ENCODE measurements at places on chromosomes 1 and 21. TPM values are rescaled to one million over a fixed set of nuclear protein-coding genes. Genes with fewer than 3 reads are reported as not detected.

DNA sequence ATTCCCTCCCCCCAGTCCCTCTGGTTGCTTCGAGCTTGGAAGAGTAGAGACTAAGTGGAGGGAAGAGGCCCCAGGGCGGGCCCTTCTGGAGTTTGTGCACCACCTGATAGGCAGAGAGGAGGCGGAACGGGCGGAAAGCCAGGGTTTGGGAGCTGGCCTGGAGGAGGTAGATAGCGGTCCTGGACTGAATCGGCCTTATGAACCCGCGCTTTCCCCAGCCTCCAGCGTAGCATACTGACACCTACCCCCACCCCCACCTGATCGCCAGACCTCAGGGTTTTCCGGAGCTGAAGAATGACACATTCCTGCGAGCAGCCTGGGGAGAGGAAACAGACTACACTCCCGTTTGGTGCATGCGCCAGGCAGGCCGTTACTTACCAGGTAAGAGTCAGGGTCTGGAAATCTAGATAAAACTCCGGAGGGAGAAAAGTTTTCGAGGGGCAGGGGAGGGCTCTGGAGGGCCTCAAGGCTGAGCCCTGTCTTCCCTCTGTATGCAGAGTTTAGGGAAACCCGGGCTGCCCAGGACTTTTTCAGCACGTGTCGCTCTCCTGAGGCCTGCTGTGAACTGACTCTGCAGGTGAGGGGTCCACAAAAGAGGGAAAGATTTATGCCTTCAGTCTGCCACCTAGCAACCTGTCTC lies 705 bp downstream of the UROD start:
- peak; percentile 21 for ATAC-seq

- peak; percentile 63 for ATAC-seq
Observed at GRCh38 chr1:97254731-97255463, 533.3 kb downstream of the PTBP2 start.

GRCh38 chr1:247747616-247748015 lies 325 bp downstream of the OR14A2 start:
- no peak for ATAC-seq

CELA3B gene
- not detected for total RNA-seq

CD247 gene
- total RNA-seq: 217 TPM

DNA sequence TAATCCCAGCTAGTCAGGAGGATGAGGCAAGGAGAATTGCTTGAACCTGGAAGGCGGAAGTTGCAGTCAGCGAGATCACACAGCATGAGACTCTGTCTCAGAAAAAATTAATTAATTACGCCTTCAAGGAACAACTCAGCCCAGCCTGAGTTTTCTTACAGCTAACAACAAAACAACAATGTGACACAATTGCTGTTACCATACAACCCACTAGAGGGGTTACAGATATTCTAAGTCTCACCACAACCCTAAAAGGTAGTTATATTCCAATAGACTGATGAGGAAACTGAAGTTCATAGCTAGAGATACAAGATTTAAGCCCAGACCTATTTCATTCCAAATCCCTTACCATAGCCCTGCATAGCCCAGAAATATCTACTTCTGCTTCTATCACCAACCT lies 2.9 kb upstream of the LRRC8C start:
- ATAC-seq: no peak

GRCh38 chr1:148158341-148159003 lies 6.4 kb upstream of the NBPF11 start:
- no peak for ATAC-seq

PPP1R12B gene
- total RNA-seq: 26.0 TPM

DNA sequence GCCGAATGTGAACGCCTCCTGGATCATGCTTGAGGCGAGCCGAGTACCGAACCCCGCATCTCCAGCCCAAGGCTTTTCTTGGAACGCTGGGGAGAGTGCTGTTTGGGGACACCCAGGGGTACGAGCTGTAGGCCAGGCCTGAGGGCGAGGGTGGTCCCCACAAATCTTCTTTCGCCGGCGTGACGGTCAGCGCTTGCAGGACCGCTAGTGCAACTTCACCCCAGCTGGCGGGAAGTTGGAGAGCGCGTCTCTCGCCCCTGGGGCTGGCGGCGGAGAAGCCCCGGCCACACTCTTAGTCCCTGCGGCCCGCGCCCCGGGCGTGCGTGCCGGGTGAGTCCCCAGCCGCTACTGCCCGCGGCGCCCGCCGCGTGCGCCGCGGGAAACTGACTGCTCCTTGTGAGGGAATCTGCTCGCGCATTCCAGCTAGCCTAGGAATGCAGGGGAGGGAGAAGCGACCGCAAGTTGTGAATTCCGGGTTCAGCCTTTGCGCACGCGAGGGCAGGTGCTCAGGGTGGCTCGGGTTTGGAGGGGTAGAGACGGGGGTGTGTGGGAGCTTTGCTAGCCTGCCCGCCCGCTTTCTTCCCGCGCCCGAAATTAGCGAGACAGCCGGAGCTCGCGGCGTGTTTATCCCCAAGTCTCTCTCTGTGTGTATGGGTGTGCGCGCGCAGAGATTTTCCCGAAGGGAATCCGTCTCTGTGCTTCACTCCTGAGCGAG lies 884 bp downstream of the LHX4 start:
- peak; percentile 25 for ATAC-seq

DNA sequence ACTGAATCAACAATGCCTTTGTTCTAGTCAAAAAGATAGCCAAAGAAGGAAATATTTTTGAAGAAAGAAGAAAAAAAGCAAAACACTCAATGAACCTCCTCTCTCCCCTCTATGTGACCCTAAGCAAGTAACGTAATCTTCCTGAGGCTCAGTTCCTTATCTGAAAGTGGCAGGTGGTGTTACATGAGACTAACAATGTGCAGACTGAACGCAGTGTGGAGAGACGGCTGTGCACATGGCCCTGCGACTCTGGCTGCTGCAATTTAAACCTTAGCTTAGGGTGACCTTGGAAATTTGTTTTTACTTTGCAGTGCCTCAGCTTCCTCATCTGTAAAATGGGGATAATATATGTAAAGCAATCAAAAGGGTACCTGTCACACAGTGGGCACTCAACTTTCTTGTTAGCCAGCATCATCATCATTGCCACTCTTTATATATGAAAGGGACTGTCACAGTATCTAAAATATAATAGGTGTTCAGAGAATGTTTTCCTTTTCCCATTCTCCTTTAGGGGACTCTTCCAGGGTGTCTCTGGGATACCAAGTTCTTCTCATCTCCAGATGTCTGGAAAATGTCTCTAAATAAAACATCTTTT lies 100.1 kb upstream of the JUN start:
- ATAC-seq: no peak

- no peak for ATAC-seq
Observed at GRCh38 chr1:89005286-89006151, 13.1 kb upstream of the KYAT3 start.

SUSD4 gene
- total RNA-seq: 0.11 TPM

DNA sequence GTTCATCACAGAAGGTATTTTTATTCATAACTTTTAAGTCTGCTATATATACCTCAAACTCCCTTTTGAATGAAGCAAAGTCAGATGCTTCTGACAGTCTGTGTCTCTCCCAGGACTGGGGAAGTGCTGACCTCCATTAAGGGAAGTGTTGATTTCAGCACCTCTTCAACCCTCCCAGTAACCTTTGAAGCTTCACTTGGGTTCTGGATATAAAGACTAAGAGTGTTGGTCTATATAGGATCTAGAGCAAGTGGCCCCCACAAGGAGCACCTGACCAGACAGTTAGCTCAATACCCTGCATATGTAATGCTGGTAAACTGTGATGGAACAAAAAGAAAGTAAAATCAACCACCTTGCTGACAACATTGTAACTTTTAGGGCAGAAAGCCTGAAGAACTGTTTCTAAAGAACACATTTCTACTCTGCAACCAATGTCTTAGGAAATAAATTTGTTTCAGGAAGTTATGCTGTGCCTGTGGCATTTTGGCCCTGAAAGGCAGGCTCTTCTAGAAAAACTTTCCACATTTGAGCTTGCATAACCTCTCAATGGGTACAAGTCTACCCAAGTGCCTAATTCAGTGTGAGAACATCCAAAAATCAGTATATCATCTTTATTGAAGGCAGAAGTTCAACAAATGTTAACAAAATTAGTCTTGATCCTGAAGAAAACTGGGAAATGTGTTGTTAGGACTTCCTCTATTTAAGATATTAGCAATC lies 865 bp upstream of the PTPN22 start:
- ATAC-seq: peak; percentile 20

- no peak for ATAC-seq
Observed at GRCh38 chr1:180542838-180543145, 16.0 kb upstream of the OVAAL start.

- no peak for ATAC-seq
Observed at GRCh38 chr1:29478151-29478791, 241.9 kb downstream of the PTPRU start.

C1orf141 gene
- 0.82 TPM for total RNA-seq

IFNLR1 gene
- 1.6 TPM for total RNA-seq

FCRL5 gene
- total RNA-seq: not detected

GRCh38 chr1:10386761-10387676 lies 11.8 kb upstream of the PGD start:
- ATAC-seq: no peak

- no peak for ATAC-seq
Observed at GRCh38 chr1:208135354-208135753, 108.8 kb downstream of the PLXNA2 start.

DNA sequence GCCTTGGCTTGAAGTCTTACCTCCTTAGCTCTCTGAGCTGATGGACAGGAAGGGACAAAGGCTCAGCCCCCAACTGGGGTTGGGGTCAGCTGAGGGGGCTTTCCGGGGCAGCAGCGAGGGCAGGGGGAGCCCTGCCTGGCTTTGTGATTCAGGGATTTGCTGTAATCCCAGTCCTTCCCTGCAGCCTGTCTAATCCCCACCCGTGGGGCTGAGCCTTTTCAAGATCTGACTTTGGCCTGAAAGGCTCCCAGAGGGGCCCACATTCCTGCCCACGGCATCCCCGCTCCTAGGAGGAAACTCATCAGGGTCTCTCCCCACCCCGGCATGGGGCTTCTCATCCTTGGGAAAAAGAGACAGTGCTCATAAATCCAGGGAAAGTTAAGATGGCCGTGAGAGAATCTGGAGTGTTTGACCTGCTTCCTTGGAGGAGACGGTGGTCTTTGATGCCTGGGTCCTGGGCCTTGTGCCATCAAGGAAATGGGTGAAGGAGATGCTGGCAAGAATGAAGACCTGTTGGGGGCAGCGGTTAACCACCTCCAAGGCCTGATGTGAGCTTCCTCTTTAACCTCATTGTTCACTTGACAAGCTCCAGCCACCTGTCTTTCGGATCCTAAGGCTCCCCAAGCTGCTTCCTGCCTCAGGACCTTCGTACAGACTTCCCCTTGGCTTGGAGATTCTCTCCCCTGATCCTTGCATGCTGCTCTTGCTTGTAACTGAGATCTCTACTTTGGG lies 83.1 kb upstream of the WNT4 start:
- ATAC-seq: no peak

FAM43B gene
- not detected for total RNA-seq

- ATAC-seq: peak; percentile 67
Observed at GRCh38 chr1:228751360-228752098, 16.2 kb downstream of the RHOU start.

SLC16A4 gene
- 0.58 TPM for total RNA-seq

OPTC gene
- not detected for total RNA-seq

ETV3 gene
- 39.4 TPM for total RNA-seq

DNA sequence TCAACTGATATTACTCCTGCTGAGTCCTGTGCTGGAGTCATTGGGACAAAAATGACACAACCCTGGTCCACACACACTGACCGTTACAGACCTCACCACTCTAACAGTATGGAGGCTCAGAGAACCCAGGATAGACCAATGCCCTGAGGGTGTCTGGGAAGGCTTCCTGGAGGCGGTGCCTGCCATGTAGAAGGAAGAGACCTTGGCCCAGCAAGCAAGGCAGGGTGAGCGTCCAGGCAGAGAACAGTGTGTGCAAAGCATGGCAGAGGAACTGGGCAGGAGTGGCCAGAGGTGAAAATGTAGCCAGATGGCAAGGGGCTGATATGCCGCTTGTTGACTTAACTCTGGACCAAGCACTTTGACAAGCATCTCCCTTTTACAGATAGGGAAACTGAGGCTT lies 85.5 kb downstream of the VWA5B1 start:
- no peak for ATAC-seq

GRCh38 chr1:243646841-243647240 lies 203.2 kb downstream of the AKT3 start:
- no peak for ATAC-seq

DNA sequence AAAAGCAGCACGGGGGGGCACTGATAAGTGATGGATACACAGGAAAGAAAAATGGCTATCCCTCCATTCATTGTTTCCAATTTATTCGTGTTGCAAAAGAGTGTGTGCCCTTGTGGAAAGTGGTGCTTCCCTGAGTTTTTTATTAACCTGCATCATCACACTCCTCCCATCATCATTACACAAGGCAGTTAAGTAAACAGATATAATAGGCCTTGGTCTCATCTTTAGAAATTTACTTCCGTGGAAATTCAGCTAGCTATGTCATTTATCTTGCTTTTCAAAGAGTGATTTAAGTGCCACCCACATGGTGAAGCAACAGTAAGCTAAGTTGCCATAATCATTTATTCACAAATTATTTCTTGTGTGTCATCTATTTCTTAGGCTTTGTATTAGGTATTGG lies 473.3 kb downstream of the NEGR1 start:
- no peak for ATAC-seq

DNA sequence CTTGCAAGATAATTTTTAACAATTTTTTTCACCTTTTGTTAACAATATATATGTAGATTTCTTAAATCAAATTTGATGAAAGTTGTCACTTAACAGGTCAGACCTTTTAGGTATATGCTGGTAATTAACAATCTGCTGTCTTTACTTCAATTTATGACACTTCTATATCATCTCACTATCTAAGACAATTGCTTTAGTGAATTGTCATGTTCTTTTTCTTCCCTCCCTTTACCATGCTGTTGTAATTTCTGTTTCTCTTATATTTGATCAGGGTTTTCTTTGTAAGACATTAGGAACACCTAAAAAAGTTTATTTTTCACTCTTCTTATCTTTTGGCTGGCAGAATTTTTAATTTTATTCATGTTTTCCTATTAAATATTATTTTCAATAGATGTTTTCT lies 2.0 kb downstream of the IFI16 start:
- ATAC-seq: no peak

DNA sequence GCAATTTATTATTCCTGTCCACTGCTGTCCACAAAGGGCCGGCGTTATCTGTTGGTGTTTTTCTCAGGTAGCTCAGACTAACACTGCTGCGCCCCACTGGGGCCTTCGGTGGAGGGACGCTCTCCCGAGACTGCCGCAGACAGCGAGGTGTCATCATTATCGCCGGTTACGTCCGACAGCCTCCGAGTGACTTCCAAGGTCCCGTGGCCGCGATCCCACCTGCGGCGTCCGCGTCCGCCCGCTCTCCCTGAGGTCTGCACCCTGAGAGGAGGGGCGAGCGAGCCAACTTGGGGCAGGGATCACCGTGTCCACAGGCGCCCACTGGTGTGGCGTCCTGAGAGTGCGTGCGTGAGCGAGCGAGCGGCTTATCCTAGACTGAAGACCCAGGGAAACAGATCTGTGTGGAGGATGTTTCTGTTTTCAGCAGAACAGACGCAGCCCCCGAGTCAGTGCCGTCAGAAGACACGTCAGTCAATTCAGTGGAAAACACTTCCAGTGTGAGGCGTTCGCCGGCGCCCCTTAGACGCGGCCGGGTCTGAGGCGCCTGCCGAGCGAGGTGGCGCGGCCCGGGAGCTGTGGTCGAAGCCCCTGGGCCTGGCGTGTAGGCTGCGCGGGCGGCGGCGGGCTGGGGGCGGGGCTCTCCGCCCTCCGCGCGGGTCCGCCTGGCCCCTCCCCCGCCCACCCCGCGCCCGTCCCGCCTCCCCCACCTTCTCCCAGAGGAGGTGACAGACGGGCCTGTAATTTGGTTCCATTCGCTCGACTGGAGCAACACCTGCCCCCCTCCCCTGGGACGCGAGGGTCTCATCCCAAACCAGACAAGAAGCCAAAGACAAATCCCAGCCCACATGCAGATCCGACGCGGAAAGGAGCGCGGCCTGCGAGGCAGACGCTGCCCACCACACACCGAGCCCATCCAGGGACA lies 12.6 kb downstream of the NHLH2 start:
- ATAC-seq: peak; percentile 14

GRCh38 chr21:46431448-46431847 lies 27.2 kb upstream of the DIP2A start:
- ATAC-seq: no peak

Data from activated T-helper 17 cell treated with anti-CD3 and anti-CD28 coated beads, Interleukin-2, amount 50 U/mL, for 72 hours (primary cell).